ENCODE measurements at places on chromosomes 7 and 10.

DNA sequence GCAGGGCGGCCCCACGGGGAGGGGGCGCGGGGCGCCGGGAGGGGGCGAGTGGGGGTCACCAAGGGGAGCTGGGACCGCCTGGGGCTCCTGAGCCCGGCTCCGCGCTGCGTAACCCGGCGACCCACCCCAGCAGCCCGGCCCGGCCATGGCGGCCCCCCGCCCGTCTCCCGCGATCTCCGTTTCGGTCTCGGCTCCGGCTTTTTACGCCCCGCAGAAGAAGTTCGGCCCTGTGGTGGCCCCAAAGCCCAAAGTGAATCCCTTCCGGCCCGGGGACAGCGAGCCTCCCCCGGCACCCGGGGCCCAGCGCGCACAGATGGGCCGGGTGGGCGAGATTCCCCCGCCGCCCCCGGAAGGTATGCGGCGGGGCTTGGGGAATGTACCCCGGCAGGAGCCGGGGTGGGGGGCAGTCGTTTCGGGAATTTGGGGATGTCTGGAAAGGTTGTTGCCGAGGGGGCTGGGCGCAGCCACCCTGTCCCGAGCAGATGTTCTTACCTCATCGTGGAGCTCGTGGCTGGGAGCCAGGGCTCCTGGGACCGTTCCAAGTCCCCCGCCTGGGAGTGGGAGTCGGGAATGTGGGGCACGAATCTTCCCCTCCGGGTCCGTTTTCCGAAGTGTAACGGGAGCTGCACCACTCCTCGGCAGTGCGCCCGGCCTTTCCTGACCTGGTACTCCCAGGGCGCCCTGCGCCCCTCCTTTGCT is 431 bp downstream of the ZYX start:
- DNase-seq: no peak

- peak; percentile 15 for DNase-seq
Observed at GRCh38 chr10:94183666-94184264, 179.0 kb downstream of the NOC3L start.

- DNase-seq: no peak
Observed at GRCh38 chr7:67406976-67407375, 410.3 kb downstream of the TYW1 start.

- DNase-seq: no peak
Observed at GRCh38 chr7:54556121-54556520, 13.9 kb downstream of the VSTM2A start.

DNA sequence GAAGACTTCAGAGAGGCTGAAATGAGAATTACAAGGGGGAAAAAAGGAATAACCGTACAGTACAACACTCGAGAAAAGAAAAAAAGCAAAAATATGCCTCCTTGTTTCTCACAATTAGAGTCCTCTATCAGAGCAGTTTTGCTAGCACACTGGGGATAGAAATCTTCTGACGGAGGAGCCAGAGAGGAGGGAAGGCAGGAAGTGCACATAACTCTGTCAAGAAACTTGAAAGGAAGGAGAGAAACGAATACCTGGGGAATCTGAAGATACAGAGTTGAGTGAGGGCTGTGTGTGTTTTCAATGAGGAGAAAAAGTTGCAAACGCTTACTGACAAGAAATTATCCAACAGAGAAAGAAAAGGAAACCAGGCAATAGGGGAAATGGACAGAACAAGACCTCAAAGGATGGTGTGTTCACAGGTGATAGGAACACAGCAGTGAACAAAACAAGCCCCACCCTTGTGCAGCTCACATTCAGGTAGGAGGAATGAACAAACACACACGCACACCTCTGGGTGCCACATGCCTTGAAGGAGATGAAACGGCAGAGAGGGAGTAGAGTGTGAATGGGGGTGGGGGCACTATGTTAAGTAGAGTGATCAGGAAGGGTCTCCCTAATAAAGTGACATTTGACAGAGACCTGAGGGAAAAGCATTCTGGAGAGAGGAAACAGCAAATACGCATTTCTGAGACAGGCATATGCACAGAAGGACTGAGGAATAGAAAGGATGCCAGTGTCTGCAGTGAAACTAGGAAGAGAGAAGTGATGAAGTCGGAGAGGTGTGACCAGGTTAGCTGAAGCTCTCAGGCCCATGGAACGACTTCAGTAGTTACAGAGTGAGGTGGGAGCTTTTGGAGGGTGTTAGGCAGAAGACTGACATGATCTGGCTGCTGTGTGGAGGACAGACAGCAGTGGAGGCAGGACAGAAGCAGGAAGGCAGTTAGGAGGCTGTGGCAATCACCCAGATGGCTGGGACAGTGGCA is 46.7 kb upstream of the SPOCK2 start:
- no peak for DNase-seq

GRCh38 chr7:17530741-17531421 is 232.4 kb downstream of the AHR start:
- no peak for DNase-seq

DNA sequence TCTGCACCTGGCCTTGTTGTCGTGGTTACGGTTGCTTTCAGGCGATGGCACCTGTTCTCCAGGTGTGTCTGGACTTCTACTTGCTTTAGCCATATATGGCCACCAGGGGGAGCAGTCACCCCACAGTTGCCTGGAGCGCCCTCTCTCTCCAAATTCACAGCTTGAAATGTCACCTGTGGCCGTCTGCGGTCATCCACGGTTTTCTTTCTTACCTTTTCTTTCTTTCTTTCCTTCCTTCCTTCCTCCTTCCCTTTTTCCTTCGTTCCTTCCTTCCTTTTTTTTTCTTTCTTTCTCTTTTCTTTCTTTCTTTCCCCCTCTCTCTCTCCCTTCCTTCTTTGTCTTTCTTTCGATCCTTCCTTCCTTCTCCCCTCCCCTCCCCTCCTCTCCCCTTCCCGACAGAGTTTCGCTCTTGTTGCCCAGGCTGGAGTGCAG is 150.5 kb upstream of the VKORC1L1 start:
- peak; percentile 21 for DNase-seq

DNA sequence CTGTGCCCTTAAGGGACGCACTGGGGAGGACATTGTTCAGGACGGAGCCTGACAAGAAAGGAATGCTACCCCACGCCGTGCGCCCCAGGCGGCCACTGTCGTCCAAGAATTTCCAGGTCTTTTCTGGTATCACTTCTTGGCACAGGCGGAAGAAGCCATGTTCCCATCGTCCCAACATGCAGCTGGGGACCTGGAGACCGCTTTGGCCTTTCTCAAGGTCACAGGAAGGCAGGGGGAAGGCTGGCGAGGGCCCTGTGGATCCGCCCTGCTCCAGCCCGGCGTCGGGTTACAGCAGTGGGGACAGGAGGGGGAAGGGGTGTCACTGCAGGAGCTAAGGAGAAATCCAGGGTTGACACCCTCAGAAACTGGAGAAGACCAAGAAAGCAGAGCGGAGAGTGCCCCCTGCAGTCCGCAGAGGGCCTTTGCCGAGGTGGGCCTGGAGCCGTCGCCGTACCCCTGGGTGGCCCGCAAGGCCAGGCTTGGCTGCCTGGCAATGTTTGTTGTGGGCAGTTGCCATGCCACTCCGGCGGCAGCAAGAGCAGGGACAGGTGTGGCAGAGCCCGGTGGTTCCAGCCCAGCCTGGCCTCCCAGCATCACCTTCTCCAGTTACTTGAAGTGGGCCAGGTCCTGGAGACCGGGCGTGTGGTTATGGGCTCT is 104.1 kb downstream of the LHPP start:
- no peak for DNase-seq

DNA sequence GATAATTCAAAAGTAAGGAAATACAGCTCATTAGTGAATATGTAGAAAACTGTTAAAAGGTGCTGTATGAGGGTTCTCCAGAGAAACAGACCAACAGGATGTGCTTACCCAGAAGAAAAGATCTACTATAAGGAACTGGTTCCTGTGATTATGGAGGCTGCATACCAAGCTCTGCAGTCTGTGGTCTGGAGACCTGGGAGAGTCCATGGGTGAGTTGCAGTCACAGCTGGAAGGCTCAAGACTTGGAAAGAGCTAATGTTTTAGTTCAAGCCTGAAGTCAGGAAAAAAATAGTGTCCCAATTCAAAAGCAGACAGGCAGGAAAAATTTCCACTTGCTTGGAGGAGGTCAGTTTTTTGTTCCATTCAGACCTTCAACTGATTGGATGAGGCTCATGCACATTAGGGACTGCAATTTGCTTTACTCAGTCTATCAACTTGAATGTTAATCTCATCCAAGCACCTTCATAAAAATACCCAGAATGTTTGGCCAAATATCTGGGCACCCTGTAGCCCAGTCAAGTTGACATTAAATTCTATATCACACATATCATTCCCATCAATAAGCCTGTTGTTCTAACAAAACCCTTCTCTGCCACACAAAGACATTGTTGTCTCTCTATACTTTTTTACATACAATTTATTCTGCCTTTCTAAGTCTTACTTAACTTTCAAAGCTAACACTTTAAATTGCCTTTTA is 197.9 kb upstream of the KLF6 start:
- DNase-seq: no peak

DNA sequence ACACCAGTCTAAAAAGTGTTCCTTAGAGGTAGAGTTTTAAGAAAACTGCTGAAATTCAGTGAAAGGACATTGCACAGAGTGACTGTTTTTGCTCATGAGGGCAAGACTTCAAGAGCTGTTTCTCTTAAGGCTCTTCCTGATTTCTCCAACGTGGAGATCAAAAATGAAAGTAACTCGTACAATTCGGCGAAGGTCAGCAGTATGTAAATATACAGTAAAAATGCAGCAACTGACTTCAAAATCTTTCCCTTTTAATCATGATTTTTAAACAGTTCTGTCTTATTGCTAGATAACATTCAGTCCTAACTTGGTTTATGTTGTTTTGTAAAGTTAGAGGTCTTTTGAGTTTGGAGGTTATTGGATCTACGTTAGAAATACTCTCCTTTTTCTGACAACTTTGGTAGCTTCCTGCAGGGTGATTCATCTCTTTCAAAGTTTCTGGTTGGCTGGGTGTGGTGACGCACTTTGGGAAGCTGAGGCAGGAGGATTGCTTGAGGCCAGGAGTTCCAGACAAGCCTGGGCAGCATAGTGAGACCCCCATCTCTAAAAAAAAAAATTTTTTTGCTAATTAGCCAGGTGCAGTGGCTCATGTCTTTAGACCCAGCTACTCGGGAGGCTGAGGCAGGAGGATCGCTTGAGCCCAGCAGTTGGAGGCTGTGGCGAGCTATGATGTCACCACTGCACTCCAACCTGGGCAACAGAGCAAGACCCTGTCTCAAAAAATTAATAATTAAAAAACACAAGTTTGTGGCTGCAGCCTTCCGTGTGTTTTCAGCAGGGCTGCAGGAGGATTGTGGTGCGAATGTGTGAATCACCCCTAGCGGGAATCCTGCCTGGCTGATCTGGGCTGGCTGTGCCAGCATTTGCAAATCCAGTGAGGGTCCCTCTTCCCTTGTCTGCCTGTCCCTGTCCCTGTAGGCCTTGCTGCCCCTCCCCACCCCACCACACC is 29.2 kb upstream of the AP5Z1 start:
- DNase-seq: no peak

DNA sequence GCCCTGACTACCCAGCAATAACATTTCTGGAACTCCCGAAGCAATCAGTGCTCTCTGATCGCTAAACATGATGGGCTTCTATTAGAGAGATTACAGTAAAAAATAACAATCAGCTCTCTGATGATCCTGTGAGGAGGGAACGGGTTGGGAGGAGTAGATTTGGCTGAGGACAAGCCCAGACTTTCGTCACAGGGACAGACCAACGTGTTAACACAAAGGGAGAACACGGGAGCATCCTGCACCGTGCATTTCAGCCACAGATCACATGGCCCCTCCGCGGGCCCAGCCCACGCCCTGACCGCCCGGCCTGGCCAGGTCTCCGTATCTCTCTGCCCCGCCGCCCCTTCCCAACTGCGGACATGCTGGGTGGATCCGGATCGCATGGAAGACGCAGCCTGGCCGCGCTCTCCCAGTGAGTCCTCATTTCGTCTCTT is 95.0 kb upstream of the AGBL3 start:
- DNase-seq: no peak

- DNase-seq: no peak
Observed at GRCh38 chr7:23287612-23288011, 11.5 kb upstream of the MALSU1 start.

- no peak for DNase-seq
Observed at GRCh38 chr7:101626069-101626671, 2.9 kb downstream of the MYL10 start.

GRCh38 chr7:42010751-42011150 is 226.3 kb downstream of the GLI3 start:
- no peak for DNase-seq

DNA sequence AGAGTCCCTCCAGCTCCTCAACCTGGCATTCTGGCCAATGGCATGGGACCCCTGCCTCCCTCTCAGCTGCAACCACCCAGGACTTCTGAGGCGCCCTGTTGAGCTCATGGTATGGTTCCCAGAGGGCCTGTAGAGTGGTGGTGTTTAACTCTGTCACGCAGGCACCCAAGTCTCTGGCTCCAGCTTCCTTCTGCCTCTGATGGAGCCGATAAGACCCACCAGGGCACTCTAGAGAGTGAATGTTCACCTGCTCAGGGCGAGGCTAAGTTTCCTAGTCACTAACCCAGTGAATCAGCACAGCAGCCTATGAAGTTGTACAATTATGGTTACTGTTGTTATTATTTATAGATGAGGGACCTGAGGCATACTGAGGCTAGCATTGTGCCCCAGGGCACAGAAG is 120.4 kb downstream of the ZMIZ1 start:
- no peak for DNase-seq

DNA sequence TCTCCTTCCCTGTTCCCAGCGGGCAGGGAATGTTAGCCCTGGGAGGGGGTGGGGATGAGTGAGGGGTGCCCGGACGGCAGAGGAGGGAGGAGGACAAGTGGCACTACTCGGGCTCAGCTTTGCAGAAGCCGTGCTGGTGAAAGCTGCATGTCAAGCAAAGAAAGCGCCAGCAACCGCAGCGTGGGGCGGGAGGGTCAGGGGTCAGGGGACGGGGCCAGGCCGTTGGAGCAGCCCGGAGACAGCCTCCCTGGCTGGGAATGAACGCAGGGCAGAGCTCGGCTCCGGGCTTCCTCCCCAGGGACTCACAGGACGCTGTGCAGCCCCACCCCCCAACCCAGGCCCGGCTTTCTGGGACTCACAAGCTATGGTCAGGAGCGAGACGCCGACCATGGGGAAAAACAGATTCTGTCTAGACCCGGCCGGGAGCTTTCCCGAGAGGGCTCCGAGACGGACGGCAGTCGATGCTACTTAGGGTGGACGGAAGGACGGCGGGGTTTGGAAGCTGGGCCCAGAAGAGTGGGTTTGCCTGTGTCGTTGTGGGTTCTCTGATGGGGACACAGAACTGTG is 113.4 kb downstream of the VIPR2 start:
- no peak for DNase-seq

Measured in stimulated activated CD8-positive, alpha-beta memory T cell treated with anti-CD3 and anti-CD28 coated beads, Interleukin-15, amount 100 ng/mL, for 48 hours (primary cell).